ENCODE measurements at places on chromosomes 6 and 20. TPM values are rescaled to one million over a fixed set of nuclear protein-coding genes. Genes with fewer than 3 reads are reported as not detected.

TPX2 gene
- total RNA-seq, result 11.3 TPM

FAM184A gene
- 40.8 TPM for total RNA-seq

MYLK2 gene
- total RNA-seq, result 1.6 TPM

COL19A1 gene
- total RNA-seq, result 7.6 TPM

TFAP2B gene
- total RNA-seq, result 0.46 TPM

COL21A1 gene
- total RNA-seq, result 5.8 TPM

SRSF12 gene
- total RNA-seq, result 45.0 TPM

BPIFB1 gene
- not detected for total RNA-seq

TMEM242 gene
- 15.2 TPM for total RNA-seq

COQ3 gene
- 9.9 TPM for total RNA-seq

TMEM74B gene
- total RNA-seq, result 16.1 TPM

ARMC12 gene
- not detected for total RNA-seq

HBS1L gene
- total RNA-seq, result 101 TPM

PRR18 gene
- total RNA-seq, result 2.5 TPM

LST1 gene
- 6.0 TPM for total RNA-seq
